CD4-positive, alpha-beta T cell treated with Interferon alpha-2 for 1 hour (primary cell): ENCODE measurements at places on chromosomes 5 and 9.

DNA sequence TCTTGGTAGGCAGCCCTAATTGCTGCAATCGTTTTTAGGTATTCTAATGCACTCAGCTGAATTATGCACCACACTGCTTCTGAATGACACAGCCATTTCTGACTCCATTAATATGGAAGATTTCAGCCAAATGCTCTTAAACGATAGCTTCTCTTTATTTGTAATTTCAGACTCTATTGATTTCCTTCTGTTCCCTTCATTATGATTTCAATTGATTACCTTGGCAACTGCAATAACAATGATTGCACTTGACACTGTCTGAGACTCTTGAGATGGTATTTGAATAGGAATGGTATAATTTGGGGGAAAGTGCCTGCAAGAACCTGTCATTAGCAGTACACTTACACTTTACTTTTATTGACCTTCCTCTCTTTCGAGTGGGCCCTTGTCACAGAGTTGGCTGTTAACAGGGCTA is 296.1 kb upstream of the DMAC1 start:
- DNase-seq = no peak

- no peak for DNase-seq
Measured at GRCh38 chr5:43780586-43780985, 177.6 kb downstream of the NNT start.

GRCh38 chr5:131997026-131997726 is 14.3 kb downstream of the ACSL6 start:
- DNase-seq = no peak

- no peak for DNase-seq
Measured at GRCh38 chr9:21102305-21102704, 24.6 kb upstream of the IFNB1 start.

DNA sequence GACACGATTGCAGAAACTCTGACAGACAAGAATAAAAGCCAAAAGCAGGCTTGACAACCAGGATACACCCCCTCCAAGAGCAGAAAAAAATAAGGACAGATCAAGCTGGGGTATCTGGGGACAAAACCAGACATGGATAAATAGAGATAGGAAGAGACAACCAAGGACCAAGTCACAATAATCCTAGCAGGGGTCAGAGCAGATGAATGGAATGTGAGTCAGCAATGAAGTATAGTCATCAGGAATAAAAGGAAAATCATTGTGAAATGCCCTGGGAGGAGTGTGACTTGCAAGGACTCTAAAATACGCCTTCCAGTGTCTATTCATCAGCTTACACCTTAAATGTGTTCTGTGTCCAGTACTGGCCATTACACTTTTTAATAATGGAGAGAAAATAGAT is 206.8 kb downstream of the CAAP1 start:
- DNase-seq = no peak

DNA sequence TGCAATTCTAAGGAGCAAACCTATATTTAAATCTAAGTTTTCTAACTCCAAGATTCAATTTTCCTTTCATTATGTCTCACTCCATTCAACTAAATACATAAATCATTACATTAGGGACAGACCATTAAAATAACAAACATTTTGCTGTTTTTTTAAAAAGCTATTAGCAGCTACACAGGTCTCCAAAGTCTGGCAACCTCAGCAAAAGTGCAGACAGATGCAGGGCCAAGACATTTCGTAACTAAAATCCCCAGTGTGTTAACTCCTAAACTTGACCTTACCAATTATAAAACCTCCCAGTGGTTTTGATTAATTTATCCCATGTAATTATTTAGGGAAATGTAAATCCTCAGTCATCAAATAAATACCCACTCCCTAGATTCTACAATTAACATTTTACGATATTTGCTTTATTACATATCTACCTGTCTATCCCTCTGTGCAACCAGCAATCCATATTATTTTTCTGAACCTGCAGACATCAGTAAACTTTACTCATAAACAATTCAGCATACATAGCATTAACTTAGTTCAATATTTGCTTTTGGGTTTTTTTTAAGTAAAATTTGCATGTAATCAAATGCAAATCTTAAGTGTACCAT is 64.7 kb downstream of the RGS7BP start:
- DNase-seq = no peak

DNA sequence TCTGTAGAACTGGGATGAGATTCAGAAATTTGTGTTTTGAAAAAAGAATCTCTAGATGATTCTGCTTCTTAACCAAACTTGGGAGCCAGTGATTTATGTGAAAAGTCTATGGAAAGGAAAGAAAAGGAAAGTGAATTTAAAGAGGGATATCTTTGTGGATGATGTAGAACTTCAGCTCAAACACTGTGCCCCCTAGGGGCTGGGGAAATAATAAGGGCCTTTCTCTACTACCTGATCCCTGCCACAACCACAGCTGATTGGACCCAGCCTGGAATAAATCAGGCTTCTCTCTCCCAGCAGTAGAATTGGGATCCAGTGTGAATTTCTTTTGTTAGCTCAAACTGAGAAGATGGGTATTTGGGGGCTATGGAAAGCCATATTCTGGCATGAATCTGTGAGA is 155.0 kb downstream of the PRELID2 start:
- no peak for DNase-seq

GRCh38 chr5:113520429-113520828 is 6.9 kb downstream of the YTHDC2 start:
- DNase-seq = no peak

- no peak for DNase-seq
Measured at GRCh38 chr5:360257-361027, 38.9 kb downstream of the AHRR start.

DNA sequence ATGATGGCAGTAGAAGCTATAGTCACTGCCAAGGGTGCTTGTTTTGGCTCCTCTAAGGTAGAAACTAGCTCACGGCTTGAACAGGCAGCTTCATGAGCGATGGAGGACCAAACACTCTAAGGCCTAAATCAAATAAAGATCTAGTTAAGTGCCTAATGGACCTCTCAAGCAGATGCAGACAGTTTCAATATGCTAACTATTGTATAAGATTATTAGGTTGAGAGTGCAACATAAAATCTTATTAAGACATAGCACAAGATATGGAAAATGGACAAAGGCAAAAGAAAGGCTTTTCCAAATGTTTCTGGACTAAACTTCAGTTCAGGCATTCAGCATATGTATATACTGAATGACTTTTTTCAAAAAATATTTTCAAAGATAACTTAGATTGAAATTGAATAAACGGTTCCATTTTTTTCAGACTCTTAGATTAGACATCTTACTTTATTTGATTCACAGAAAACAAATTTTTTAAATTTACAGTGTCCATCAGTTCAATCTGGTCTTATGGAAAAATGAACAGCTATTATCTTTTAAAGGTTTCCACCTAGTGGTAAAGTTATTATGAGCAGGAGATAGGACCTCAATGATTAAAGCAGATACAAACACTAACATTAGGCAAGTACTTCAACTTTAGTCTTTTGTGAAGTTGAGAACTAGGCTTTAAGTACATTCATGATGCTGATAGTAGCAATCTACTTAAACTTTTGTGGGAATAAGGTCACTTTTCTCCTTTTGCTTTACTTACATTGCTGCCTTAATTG is 1167.7 kb downstream of the MAT2B start:
- no peak for DNase-seq

DNA sequence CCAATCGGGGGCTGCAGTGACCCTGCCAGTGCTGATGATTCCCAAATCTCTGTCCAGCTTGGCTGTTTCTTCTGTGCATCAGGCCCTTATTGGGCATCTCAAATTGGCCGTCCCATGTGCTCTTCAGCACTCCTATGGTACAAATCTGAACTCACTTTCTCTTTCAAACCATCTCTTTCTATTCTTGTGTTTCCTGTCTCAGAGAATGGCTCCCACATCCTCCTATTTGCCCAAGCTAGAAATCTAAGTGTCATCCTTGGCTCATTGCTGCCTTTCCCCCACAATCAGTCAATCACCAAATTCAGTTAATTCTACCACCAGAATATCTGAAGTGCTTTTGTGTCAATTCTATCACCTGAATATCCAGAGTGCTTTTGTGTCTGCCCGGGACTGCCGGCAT is 336.6 kb downstream of the CWC27 start:
- no peak for DNase-seq

GRCh38 chr9:92971776-92972175 is 24.5 kb downstream of the FGD3 start:
- no peak for DNase-seq

DNA sequence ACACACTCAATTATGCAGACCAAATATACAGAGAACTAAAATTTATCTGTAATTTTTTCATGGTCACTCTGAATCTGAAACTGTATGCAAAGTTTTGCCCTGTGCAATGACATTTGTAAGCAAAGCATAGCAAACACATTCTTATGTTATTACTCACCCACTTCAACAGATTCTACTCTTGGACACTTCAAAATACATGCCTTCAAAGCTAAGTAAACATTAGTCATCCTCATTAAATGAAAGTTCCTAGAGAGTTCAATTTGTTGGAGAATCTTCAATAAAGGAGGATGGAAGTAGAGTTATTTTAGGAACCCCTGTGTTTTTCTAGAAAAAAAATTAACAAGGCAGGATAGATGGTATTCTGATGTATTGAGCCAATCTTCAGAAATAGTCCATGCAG is 639.7 kb upstream of the C9orf72 start:
- DNase-seq = no peak

DNA sequence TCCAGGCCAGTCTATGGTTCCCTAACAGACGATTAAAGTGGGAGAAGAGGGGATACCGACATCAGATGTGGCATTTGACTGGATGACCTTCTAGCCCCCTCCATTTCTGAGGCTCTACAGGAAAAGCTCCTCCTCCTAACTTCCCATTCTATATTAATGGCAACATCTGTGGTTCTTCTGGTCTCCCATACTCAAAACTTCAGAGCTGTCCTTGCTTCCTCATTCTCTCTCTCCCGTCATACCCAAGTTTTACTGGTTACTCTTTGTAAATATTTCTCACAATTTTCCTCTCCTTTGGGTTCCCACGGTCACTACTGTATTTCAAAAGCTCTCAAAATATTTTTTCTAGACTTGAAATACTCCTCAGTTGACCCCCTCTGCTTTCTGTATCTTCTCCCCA is 36.0 kb upstream of the IL7R start:
- no peak for DNase-seq

DNA sequence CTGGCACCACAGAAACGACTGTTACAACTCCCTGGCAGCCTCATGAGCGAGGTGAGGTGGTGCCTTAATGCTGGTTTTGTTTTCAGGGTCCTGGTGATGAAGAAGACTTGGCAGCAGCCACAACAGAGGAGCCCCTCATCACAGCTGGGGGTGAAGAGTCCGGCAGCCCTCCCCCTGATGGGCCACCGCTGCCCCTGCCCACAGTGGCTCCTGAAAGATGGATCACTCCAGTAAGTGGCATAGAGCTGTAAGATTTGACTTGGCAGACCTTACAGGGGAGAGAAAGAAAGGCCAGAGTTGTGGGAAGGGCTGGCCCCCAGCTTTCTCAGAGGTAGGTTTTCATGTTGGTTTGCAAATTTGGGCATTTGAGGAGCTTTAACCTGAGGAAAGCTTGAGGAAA is 72.2 kb downstream of the COL15A1 start:
- DNase-seq = no peak

GRCh38 chr5:134240421-134240962 is 14.6 kb upstream of the PPP2CA start:
- DNase-seq = no peak
